ENCODE measurements at places on chromosomes 6 and 20.

DNA sequence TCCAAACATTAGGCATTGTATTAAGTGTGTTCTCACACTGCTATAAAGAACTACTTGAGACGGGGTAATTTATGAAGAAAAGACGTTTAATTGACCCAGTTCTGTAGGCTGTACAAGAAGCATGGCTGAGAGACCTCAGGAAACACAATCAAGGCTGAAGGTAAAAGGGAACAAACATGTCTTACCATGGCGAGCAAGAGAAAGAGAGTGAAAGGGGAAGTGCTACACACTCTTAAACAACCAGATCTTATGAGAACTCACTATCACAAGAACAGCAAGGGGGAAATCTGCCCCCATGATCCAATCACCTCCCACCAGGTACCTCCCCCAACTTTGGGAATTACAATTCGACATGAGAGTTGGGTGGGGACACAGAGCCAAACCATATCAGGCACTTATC lies 86.6 kb upstream of the TOP1 start:
- H3K27me3 ChIP-seq = no peaks in the 10 kb centered on the region
- no peaks in the 10 kb centered on the region for H3K4me1 ChIP-seq
- DNase-seq = no peak
- no peak overlapping the region for H3K27ac ChIP-seq
- H3K4me3 ChIP-seq = no peak overlapping the region
- no peaks in the 10 kb centered on the region for H3K36me3 ChIP-seq

GRCh38 chr6:61833176-61833755 lies 452.8 kb downstream of the KHDRBS2 start:
- no peaks in the 10 kb centered on the region for H3K4me1 ChIP-seq
- no peaks in the 10 kb centered on the region for H3K27me3 ChIP-seq
- DNase-seq = no peak

DNA sequence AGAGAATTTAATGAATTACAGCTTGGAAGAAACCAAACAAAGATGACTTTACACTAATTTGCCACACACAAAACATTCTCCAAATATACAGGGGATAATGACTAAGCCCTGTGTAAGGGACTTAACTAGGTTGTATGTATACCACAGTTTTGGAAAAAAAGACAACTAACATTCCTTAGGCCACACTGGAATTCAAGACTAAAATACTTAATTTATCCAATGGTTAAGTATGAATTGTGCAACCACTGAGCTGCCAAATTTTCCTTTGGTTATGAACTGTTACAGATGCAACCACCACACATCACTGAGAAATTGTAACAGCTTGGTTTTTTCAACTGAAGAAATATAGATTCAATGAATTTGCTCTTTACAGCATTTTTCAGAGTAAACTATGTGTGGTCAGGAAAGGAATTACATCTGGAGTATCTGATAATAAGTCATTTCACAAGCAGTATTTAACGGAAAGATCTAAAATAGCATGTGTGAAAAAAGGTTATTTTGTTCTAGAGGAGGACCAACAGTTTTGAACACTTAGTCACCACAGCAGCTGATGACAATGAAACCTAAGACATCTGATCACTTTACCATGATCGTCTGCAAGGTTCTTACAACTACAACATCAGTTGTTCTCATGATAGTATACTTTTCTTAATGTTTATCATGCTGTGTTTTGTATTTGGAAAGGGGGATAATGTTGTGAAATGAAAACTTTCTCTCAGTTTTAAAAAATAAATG lies 318.8 kb downstream of the BCKDHB start:
- no peak overlapping the region for H3K27ac ChIP-seq
- H3K36me3 ChIP-seq = no peaks in the 10 kb centered on the region
- H3K4me3 ChIP-seq = no peak overlapping the region
- DNase-seq = no peak

GRCh38 chr6:144170044-144170443 lies 19.7 kb downstream of the STX11 start:
- no peaks in the 10 kb centered on the region for H3K27me3 ChIP-seq
- no peak overlapping the region for H3K4me3 ChIP-seq
- no peaks in the 10 kb centered on the region for H3K4me1 ChIP-seq
- DNase-seq = no peak
- H3K36me3 ChIP-seq = no peaks in the 10 kb centered on the region
- no peak overlapping the region for H3K27ac ChIP-seq
